ENCODE measurements at places on chromosomes 3 and 15. TPM values are rescaled to one million over a fixed set of nuclear protein-coding genes. Genes with fewer than 3 reads are reported as not detected.

- no peak for DNase-seq
These were observed 19.3 kb downstream of the IGF1R start for GRCh38 chr15:98667521-98668179.

Gene ENTPD3
- not detected for total RNA-seq

- no peak for DNase-seq
These were observed 785.4 kb upstream of the ROBO1 start for GRCh38 chr3:80553211-80553610.

- no peak for DNase-seq
These were observed 5.1 kb upstream of the DNAAF4 start for GRCh38 chr15:55513152-55513551.

- no peak for DNase-seq
These were observed 366.6 kb downstream of the SOX2 start for GRCh38 chr3:182078316-182078715.

DNA sequence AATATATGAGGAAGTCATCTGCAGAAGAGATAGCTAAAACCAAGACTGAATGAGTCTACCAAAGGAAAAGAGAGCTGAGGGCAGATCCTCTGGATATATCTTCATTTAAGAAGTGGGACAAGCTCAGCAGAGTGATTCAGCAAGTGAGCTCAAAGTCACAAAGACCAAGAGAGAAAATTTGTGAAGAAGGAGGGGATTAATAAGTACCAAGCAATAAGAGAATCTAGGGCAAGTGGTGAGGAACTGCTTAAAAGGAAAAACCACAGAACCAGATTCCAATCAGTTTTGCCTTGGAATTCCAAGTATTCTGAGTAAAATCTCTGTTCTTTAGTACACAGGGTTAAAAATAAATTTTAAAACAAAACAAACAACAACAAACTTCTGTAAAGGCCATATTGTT is 3.6 kb downstream of the EHHADH start:
- no peak for DNase-seq

- DNase-seq: no peak
These were observed 15.5 kb upstream of the PPP1R2 start for GRCh38 chr3:195558602-195559001.

DNA sequence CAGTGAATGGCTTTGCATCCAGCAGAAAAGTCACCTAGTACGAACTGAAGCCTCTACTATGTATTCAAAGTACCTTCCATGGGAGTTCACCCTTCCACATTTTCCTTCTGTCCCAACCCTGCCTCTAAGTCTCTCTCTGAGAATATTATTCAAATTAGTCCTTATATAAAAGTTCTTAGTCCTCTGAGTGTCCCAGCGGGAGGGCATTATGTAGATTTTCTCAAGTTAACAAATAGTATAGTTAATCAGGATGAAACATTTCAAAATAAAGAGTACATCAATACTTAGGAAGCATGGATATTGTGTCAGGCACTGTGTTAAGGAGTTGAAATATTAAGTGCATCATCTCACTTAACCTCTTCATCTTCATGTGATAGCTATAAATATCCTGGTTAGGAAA is 223.3 kb downstream of the CPNE4 start:
- DNase-seq: no peak

DNA sequence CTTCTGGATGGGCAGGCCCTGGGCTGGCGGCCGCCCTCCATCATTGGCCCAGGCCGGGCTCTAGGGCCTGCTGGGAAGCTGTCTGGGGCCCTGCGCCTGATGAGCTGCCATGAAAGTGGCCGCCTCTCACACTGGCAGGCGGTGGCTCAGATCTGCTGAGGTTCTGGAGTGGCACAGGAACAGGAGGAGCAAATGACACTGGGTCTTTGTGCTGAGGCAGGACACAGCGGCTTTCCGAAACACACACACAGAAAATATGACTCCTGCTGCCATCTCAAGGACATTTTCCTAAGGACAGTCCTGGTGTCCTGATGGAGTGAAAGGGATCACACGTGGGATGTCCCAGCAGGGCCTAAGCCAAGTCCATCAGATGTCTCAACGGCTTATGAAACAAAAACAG is 103.5 kb downstream of the NUP210 start:
- DNase-seq: no peak

DNA sequence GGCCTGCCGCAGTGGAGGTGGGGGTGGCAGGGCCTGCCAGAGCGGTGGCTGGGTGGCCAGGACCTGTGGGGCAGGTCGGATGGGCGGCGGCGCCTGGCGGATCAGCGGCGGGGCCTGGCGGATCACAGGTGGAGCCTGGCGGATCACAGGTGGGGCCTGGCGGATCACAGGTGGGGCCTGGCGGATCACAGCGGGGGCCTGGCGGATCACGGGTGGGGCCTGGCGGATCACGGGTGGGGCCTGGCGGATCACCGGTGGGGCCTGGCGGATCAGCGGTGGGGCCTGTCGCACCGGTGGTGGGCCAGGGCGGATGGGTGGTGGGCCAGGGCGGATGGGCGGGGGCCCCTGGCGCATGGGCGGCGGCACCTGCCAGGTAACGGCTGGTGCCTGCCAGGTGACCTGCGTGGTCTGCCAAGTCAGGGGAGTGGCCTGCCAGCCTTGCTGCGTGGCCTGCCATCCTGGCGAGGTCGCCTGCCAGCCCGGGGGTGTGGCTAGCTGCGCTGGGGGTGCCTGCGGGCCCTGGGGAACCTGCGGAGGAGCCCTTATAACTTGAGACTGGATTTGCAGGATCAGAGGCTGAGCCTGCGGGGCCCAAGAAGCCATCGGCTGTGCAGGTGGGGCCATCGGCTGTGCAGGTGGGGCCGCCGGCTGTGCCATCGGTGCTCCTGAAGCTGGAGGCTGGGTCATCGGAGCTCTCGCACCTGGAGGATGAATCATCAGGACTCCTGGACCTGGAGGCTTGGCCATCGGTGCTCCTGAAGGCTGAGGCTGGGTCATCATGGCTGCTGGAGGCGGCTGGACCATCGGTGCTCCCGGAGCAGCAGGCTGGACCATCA is 1.3 kb downstream of the MAGEL2 start:
- DNase-seq: no peak

GRCh38 chr15:63188247-63188925 is 1.0 kb upstream of the RAB8B start:
- DNase-seq: peak; percentile 67

DNA sequence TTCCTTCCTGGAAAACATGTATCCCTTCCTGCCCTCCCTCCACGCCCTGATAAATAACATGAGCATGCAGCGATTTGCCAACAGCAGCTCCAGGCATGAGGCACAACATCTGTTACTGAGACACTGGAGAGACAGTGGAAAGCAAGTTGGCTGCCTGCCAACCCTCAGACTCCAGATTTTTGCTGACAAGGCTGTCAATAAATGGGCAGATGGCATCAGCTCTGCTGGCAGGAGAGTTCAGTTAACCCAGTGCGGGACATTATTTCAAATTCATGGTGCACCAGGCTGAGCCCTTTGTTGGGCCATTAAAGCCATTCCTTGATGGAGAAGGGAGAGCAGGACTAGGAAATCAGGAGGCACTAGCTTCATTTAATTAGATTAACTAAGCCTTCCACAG is 293.3 kb downstream of the MEX3B start:
- no peak for DNase-seq

Gene GRAMD2A
- total RNA-seq: not detected

- DNase-seq: no peak
These were observed 2.0 kb upstream of the TF start for GRCh38 chr3:133744241-133744640.

- no peak for DNase-seq
These were observed 40.4 kb downstream of the CACNA1D start for GRCh38 chr3:53534676-53535400.

GRCh38 chr3:16587047-16587680 is 18.1 kb downstream of the DAZL start:
- no peak for DNase-seq

GRCh38 chr15:66128116-66128680 is 125.4 kb downstream of the MEGF11 start:
- DNase-seq: no peak

Gene CISH
- total RNA-seq: 319 TPM

DNA sequence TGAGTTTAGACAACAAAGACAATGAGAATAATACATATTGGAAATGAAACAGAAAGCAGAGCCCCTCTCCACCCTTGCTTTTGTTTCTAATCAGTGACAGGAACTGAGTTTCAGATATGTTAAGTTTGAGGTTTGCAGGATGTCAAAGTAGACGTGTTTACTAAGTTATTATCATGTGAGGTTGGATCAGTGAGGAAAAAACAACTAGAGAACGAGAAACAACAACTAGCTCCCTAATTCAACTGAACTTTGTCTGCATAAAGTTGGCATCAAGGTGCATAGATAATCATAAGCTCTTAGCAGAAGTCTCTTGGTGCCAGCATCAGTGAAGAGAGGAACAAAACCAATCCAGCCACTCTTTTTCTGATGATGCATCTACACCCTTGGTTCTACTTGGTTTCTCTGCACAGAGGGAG is 491.1 kb upstream of the NR2F2 start:
- DNase-seq: no peak

Measured in activated CD4-positive, alpha-beta memory T cell treated with anti-CD3 and anti-CD28 coated beads for 36 hours (primary cell).